Stimulated activated CD4-positive, alpha-beta T cell treated with anti-CD3 and anti-CD28 coated beads, Interleukin-4, amount 100 ng/mL, for 1 hour (primary cell): ENCODE measurements at places on chromosomes 5 and 9.

- no peak for DNase-seq
These were observed 209.3 kb downstream of the ROR2 start for GRCh38 chr9:91740701-91741100.

DNA sequence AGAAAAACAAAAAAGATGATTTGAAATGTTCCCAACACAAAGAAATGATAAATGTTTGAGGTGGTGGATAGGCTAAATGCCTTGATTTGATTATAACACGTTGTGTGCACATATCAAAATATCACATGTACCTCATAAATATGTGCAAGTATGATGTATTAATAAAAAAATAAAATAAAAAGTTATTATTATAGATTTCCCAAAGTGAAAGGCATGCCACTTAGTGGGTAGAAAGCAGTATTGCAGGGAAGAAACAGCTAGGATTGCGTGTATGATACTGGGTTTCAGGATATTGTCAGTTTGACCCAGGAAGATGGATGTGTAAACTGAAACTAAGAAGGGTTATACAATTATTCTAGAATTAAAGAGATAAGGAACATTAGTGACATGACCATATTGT, 3.6 kb upstream of the TMEM38B start:
- DNase-seq: no peak

- DNase-seq: no peak
These were observed 124.3 kb upstream of the SLC12A2 start for GRCh38 chr5:127959152-127959764.

GRCh38 chr5:139701056-139701741, 53.0 kb downstream of the CXXC5 start:
- DNase-seq: no peak

DNA sequence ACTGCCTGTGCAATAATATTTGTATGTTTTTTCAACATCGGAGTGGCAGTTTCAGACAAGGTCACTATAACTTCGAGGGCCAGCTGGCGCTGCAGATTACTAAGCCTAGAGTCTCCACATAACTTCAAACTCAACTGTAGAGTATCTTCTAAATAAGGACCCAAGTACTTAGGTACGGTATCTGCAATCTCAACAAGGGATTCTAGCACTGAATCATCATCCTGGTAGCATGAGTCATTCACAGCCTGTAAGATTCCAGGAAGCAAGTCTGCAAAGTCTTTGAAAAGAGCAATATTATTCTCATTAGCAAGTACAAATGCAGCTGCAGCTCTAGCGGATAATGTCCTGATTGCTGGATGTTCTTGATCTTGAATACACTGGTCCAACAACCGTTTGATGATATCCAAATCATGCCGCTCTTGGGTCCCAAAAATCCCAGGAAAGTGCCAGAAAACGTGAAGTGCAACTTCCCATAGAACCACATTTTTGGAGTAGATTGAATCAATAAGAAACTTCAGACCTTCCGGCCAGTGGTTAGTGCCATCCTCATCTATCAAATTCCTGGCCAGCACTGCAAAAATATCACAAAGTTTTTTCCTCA, 654 bp downstream of the RANBP6 start:
- no peak for DNase-seq

GRCh38 chr9:87350915-87351314, 146.8 kb upstream of the DAPK1 start:
- DNase-seq: no peak

DNA sequence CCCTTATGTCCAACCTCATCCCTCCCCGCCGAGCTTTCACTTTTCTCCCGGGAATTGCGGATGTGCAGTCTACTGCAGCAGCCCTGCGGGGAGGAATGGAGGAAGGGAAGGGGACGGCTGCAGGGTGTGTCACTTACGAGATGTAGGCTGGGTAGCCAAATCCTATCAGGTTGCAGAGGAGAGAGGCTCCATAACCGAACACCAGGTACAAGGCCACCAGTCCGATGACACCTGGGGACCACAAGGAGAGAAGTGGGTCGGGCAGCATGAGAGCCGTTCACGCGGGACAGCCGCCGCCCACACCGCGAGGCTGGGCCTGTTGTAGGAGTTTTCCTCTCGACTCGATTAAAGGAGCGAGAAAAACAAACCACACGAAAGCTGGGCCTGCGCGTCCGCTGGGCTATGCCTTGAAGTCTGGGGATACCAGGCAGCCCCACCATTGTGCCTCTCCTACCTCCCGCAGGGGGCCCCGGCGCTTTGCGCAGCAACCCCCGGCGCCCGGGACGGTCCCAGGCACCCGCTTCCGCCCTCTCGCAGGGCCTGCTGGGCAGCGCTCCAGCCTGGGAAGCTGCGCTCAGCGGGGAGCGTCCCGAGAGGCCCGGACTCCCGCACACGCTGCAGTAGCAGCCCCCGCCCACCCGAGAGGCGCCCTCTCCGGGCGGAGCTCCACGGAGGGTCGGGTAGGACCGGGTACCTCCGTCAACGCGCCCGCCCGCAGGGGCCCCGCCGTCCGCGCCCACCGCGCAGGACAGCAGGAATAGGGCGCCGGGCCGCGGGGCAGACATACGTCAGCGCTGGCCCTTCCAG, 798 bp downstream of the REEP5 start:
- DNase-seq: peak; percentile 61

DNA sequence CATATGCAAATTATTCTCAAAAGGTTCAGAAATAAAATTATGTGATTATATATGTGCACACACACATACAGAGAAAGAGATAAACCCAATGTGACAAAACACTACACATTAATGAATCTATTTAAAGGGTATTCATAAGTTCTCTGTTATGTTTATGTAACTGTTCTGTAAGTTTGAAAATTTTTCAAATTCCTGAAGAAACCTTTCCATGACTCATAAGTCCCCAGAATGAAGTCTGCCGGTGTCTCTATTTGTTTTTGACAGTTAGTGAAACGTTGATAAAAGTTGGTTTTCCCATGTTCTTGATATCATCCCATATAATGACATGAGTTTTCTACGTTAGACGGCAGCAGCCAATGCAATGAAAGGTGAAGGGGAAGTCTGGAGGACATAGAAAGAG, 199.5 kb upstream of the PUM3 start:
- DNase-seq: no peak

DNA sequence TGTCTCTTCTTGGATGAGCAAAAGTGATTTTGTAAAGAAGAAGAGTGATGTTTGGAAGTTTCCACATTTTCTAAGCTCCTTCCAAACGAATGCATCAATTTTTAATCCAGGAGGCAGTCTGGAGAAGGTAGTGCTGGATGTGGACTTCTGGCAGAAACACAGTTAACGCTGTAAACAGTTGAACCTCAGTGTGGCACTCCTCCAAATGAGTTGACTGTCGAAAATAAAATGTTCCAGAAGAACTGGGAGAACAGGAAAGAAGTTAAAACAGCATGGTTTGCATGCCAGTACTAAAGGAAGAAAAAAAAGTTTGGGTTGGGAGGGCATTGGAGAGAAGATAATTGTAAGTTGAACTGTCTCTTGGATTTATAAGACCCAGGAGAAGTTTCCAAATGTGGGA, 6.5 kb downstream of the ZNF462 start:
- no peak for DNase-seq

GRCh38 chr9:94445863-94446262, 109.0 kb upstream of the PCAT7 start:
- no peak for DNase-seq

GRCh38 chr5:10660720-10661387, 97.0 kb downstream of the ANKRD33B start:
- DNase-seq: no peak

DNA sequence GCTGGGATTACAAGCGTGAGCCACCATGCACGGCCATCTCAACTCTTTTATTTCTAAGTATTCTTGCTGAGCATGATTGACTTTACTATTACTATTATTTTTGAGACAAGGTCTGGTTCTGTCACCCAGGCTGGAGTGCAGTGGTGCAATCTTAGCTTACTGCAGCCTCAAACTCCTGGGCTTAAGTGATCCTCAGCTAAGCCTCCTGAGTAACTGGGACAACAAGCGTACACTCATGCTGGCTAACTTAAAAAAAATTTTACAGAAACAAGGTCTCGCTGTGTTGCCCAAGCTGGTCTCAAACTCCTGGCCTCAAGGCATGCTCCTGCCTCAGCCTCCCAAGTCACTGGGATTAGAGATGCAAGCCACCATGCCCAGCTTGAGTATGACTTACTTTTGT, 443.7 kb downstream of the ARHGEF28 start:
- no peak for DNase-seq

DNA sequence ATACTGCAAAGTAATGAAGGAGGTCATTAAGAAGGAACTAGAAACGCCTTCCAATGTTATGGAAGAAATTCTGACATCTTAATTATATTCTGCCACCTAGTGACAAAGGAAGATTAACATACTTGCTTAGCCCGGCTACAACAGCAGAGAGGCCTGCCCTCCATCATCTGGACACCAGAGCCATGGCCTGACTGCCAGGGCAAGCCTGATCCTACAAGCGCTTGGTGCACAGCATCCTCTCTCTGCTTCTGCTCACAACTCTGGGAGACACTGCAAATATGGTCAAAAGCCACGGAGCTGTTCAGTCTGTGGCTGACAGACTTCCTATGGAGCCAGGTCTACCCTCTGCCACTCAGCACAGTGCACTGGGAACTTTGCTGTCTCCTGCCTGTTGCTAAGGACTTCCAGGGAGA, 87.3 kb upstream of the SLC44A1 start:
- DNase-seq: peak; percentile 2

- DNase-seq: no peak
These were observed 42.1 kb downstream of the FOXI1 start for GRCh38 chr5:170147753-170148264.

DNA sequence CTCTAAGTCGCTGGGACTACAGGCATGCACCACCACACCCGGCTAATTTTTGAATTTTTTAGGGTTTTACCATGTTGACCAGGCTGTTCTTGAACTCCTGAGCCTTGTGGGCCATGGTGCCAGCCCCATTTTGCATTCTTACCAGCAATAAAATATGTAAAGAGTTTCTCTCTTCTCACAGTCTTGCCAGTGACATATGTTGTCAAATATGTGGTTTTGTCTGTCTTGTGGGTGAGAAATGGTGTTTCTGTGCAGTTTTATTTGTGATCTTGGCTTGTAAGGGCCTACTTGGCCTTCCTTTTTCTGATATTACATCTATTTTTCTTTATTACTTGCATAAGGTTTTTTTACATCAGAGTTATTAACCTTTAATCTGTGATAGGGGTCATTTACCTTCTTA, 47.1 kb downstream of the SPIN1 start:
- no peak for DNase-seq

DNA sequence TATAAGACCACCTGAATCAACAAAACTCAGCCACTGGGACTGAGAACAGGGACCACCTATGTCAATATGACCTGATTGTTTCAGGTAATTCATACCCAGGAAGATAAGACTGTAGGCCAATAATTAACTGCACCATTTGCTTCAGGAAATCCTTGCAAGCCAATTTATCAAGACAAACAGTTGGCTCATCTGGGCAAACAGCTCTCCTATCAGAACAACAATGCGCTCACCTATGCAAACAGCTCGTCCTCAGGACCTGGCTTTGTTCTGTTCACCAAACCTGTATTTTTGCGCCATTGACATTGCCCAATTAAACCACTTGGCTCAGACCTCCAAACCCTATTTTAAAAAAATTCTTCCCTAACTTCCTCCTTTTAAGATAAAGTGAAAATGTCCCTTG, 92.3 kb upstream of the MARCHF11 start:
- no peak for DNase-seq

GRCh38 chr5:143130613-143131305, 272.7 kb downstream of the NR3C1 start:
- no peak for DNase-seq

DNA sequence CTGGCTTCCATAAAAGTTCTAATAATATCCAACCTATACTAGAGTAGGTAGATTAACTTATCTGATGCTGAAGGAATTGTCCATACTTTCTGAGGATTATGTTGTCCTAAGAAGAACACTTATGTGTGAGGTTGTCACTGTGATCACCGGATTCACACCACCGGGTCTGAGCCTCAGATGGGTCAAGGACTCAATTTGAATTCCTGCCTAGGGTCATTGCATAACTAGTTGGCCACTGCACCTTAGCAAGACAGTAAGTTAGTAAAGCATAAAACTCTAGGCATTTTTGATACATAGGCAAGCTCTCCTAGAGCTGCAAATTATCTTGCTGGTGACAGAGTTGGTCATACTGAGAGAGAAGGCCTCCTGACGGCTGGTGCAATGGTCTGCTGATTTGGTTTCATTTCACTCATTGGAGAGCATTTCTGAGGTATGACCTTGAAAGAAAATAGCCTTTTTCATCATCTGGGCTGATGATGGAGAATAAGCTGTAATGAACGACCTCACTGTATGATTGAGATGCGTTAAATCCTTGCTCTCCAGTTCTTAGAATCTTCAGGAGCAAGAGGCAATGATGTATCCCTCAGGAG, 72.0 kb upstream of the CKMT2 start:
- DNase-seq: no peak

DNA sequence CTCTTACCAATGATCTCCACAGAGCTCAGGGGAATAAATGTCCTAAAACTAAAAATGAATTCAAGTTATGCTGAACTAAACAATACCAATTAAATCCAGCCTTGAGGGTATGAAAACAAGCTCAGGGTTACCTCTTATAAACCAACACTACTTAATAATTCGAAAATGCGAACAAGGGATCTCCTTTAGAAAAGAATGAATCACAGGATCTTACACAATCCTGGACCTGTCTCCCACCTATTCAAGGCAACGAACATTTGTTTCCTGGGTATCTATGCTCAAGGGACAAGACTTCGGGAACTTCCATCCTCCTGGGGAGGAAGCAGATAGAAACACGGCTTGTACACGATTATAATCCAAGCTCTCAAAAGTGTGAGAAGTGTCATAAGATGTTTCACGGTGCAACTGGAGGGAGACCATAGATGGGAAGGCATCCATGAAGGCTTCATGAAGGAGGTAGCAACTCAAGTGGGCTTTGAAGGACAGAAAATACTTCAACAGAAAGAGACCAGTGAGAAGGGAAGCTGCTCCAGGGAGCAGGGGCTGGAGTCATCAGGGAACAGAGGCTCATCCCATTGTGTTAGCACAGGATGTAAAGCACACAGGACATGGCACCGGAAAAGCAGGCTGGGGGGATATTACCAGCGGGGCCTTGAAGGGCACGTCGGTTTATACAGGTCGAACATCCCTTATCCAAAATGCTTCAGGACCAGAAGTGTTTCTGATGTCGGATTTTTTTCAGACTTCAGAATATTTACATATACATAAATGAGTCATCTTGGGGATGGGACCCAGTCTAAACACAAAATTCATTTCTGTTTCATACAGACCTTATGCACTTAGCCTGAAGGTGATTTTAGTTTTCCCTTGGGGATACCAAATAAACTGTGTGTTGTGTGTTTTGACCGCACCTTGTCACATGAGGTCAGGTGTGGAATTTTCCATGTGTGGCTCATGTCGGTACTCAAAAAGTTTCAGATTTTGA, 87.4 kb downstream of the TLE1 start:
- DNase-seq: no peak

DNA sequence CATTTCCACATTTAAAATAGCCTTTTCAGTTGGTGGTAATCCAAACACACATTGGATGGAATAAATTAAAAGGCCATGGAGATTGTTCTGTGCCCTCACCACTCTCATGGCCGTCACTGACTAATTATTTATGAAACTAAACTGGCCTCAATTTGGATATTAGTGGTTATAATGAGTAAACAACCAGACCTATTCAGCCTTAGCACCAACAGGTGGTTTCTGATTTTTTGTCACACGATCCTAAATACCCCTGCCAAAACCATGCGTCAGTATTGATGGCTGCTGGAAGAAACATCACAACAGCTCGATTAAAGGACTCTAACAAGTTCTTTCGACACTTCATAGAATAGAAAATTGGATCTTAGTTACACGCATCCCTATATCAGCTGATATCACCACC, 276.0 kb upstream of the DAP start:
- DNase-seq: no peak

GRCh38 chr9:71683598-71684235, 84.6 kb downstream of the CEMIP2 start:
- no peak for DNase-seq

GRCh38 chr5:110058175-110058574, 368.4 kb downstream of the MAN2A1 start:
- no peak for DNase-seq
